Fibroblast of the conjunctiva (primary cell): ENCODE measurements at places on chromosomes 3 and 15.

- DNase-seq, result no peak
Observed at GRCh38 chr3:14280326-14280725, 101.7 kb downstream of the LSM3 start.

DNA sequence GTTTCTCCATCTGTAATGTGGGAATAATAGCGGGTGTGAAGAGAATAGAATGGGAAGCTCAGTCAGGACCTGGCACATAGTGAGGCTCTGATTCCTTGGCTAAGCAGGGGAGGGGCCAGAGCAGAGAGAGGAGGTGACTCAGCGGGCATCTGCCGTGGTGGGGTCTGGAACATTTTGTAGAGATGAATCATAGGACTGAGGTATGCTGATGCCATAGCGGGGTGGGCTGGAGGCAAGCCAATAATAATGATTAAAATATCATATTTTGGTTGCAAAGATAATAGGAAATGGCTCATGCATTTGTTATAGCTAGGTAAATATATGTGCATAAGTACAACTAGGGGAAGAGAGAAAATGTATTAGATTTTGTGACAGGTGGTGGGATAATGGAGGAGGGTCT lies 11.2 kb downstream of the TGM4 start:
- DNase-seq, result peak; percentile 87

GRCh38 chr3:193377591-193377990 lies 962 bp downstream of the ATP13A5 start:
- DNase-seq, result no peak

GRCh38 chr15:71392861-71393283 lies 277.6 kb downstream of the THSD4 start:
- no peak for DNase-seq
